Left ventricle myocardium inferior (tissue), 1 donor: ENCODE measurements at places on chromosomes 1 and 21. TPM values are rescaled to one million over a fixed set of nuclear protein-coding genes. Genes with fewer than 3 reads are reported as not detected.

The ATP13A2 gene
- total RNA-seq = 11.2 TPM

- DNase-seq = no peak
Measured at GRCh38 chr1:183696981-183697380, 43.9 kb upstream of the APOBEC4 start.

The SYCP1 gene
- total RNA-seq = not detected

DNA sequence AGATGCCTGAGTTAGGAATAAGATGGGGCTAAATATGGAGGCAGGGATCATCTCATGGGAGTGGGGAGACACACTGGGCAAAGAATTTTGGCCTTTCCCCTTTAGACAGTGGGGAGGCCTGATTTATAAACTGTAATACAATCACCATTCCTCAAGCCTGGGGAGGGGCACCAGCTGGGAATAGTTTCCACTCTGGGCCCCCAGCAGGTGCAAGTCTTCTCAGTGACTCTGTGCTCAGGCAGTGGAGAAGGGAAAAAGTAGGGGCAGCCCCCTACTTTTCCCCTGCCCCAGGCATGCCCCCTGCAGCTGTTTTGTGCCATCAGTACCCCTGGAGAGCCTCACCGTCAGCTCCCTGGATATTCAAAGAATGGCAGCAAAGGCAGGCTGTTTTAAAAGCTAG, 19.1 kb downstream of the COA7 start:
- no peak for DNase-seq

GRCh38 chr1:100538913-100539835, 1.2 kb downstream of the GPR88 start:
- DNase-seq = peak; percentile 19

DNA sequence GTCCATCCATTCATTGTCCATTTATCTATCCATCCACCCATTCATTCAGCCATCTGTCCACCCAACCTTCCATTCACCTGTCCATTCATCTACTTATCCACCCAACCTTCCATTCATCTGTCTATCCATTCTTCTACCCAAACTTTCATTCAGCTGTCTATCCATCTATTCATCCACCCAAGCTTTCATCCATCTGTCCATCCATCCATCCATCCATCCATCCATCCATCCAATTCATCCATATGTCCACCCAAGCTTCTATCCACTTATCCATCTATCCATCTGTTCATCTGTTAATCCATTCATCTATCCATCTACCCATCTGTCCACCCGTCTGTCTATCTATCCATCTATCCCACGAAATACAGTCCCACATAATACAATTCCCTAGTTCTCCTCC, 21.6 kb upstream of the MAN1C1 start:
- no peak for DNase-seq

The SAMD11 gene
- total RNA-seq = 2.4 TPM

The FCRL6 gene
- 0.33 TPM for total RNA-seq

DNA sequence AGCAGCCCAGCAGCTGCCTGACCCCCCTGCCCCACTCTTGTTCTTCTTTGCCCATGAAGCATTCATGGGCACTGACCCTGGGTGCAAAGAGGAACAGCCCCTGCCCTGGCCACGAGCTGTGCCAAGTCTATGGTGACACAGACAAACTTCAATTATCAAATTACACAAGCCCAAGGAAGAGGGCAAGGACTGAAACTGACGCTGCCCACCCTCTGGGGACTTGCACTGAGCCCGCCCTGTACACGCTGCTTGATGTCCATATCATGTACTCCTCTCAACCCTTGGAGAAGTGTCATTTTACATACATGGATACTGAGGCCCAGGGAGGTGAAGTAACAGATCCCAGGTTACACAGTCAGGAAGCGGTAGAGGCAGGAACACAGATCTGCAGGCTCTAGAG, 32.1 kb downstream of the NKAIN1 start:
- no peak for DNase-seq

The LAMC2 gene
- total RNA-seq = 1.2 TPM

GRCh38 chr1:64984737-64985136, 18.4 kb upstream of the JAK1 start:
- no peak for DNase-seq

The FCER1G gene
- total RNA-seq = 22.0 TPM

DNA sequence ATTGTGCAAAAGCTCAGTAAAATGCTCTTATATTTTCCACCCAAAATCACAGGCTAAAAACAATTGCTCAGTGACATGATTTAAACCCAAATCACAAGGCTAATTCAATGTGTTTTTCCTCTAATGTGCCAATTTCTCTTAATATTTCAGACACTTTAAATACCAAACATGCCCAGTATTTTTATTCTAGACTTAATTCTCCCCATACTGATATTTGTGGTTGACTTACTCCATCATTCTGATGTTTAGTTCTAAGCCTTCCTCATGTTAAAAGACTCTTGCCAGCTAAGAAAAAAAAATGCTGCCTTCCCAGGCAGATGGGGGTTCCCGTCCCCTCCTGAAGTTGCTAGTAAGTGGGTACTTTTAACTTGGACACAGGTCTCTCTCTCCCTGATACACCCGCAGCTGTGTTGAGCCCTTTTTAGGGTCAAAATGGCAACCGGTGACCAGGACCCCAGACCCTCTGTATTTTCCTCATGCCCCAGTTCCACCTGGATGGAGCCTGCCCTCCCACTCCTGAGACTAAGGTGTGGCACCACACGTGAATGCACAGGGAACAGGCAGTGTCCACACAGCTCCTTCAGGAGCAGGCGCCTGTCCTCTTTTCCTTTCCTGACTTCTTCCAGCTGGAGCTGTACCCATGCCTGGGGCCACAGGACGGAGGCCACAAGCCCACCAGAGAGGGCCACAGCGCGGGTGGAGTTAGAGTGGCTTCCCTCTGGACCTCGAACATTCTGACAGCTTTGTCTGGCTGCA, 118.9 kb downstream of the RIPK4 start:
- DNase-seq = no peak

- DNase-seq = no peak
Measured at GRCh38 chr1:198833706-198834503, 195.1 kb downstream of the PTPRC start.

The TSSK3 gene
- 2.1 TPM for total RNA-seq

The HSD3B1 gene
- total RNA-seq = not detected

The OR2L8 gene
- not detected for total RNA-seq

DNA sequence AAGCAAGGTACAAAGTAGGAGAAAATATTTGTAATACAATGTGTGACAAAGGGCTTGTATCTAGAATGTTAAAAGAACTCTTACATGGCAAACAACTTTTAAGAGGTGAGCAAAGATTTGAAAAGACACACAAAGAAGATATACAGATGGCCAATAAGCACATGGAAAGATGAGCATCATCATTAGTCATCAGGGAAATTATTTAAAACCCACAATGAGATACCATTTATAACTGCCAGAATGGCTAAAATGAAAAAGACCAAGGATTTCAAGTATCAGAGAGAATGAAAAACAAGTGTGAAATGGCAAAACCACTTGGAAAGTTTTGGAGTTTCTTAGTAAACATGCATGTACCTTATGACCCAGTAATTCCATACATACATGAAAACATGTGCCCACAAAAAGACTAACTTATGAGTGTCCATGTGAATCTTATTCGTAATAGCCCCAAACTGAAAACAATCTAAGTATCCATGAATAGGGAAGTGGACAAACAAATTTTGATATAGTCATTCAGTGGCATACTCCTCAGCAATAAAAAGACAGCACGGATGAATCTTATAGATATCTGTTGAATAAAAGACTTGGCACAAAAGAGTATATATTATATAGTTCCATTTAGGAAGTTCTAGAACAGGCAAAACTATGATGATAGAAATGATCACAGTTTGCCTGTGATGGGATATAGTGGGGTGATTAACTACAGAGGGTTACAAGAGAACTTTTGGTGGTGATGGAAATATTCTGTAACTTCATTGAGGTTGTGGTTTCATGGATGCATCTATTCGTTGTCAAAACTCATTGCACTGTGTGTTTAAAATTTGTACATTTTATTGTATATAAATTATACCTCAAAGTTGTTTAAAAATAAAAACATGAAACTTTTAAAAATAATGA, 82.0 kb downstream of the DISP1 start:
- no peak for DNase-seq

- no peak for DNase-seq
Measured at GRCh38 chr1:226870026-226870400, 403 bp upstream of the PSEN2 start.

DNA sequence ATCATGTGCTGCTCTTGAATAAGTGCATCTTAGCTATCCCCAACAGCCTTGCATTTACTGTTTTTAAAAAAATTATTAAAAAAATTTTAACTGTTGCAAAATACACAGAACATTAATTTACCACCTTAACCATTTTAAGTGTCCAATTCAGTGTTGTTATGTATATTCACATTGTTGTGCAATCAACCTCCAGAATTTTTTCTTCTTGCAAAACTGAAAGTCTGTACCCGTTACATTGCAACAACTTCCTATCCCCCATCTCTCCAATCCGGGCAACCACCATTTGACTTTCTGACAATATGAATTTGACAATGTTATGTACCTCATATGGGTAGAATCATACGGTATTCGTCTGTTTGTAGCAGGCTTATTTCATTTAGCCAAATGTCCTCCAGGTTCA, 83.1 kb downstream of the FMN2 start:
- DNase-seq = no peak

- no peak for DNase-seq
Measured at GRCh38 chr1:39342776-39343175, 138.3 kb downstream of the MACF1 start.

- no peak for DNase-seq
Measured at GRCh38 chr1:60833173-60833572, 249.2 kb upstream of the NFIA start.

The B3GALT5 gene
- total RNA-seq = 0.03 TPM

DNA sequence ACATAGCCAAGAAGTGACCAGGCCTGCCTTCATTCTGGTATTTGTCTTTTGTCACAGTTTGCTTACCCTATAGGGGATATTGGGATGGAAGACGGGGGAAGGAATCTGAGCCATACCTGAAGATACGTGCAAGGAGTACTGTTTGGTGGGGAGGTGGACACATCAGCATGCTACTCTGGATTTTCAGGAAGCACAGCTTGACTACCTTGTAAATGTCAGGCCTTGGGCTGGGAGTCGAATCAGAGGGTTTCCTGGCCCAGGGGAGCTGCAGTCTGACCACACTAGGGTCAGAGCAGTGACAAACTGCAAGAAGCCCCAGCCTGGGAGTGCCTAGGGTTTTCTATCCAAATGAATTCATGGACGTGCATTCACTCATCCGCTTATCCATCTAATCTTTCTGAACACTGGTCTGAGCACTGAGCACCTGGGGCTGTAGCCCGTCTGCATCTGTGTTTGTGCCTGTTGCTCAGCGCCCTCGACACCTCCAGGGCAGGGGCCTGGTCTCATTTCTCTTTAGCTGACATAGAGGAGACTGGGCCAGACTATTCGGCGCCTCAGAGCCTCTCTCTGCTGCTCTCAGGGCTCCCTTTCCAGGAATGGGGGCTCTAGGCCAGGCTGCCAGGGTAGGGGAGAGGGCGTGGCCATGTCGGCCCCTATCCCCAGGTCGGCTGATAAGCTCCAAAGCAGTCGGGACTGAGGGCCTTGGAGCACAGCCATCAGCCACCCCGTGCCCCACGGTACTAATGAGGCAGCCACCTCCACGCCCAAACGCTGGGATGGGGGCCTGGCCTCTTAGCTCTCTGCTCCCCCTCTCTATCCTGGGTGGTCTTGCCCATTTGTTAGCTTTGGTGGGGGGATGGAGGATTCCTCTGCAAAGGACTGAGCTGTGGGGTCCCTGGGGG, 47.0 kb upstream of the SLC2A1 start:
- no peak for DNase-seq

DNA sequence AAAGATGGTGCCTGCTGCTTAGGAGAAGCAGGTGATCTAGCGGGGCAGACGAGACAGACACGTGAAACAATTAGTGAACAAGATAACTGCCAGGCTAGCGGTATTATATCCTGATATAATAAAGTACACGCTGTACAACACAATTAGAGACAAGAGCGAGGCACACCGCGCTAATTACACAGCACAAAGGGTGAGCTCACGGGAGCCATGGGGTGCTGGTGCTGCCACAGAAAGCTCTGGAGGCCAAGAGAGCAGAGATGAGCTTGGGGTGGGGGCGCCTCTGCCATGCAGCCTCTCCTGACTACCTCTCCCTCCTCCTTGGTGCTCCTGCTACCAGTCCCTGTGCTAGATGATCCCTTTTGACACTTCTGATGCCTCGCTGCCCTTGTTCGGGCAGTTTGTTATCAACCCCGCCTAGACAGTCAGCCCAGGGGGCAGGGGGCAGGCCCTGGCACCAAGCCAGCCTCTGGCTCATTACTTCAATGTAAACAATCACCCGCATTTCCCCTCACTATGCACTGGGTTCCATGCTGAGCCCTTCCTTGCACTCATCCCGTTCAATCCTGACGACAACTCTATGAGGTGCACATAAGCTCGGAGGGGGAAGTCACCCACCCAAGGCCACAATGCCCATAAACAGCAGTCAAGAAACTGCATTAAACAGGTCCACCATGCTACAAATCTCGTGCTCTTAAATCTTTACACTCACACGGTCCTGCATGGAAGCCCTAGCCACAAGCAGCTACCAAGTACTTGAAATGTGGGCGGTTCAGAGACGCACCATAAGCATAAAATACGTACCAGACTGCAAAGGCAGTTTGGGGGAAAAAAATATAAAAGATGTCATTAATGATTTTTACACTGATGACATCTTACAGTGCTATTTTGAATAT, 103.0 kb downstream of the SSBP3 start:
- no peak for DNase-seq

GRCh38 chr1:187691439-187691838, 862.7 kb downstream of the PLA2G4A start:
- DNase-seq = no peak

- no peak for DNase-seq
Measured at GRCh38 chr1:245062741-245063305, 92.0 kb upstream of the KIF26B start.

GRCh38 chr1:175015243-175015642, 8.0 kb downstream of the MRPS14 start:
- no peak for DNase-seq

The ERICH3 gene
- not detected for total RNA-seq

The RGS13 gene
- total RNA-seq = 0.22 TPM

The BTBD8 gene
- total RNA-seq = 4.0 TPM

The ARID1A gene
- 31.7 TPM for total RNA-seq

- no peak for DNase-seq
Measured at GRCh38 chr21:37249112-37249904, 17.8 kb downstream of the VPS26C start.

The FALEC gene
- total RNA-seq = 0.44 TPM

DNA sequence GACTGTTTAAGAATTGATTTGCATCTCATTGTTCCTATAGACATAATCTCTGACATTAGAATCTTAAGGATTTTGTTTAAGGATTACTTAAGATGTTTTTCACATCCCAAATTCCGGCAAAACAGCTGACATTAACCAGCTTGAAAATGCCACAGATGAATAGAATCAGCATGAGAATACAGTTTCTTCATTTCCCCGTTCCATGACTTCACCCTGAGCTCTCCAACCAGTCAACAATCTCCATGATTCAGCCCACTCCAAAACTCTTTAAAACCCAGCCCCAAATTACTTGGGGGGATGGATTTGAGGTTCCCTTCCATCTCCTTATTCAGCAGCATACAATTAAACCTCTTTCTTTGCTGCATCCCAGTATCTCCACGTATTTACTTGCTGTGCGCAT, 201.0 kb downstream of the LYPLAL1 start:
- no peak for DNase-seq

GRCh38 chr21:43907751-43908150, 42.7 kb downstream of the AGPAT3 start:
- DNase-seq = no peak
